Vagina (tissue), 2 donors: ENCODE measurements at places on chromosomes 11 and 22.

GRCh38 chr11:43576803-43577521, 103.6 kb upstream of the HSD17B12 start:
- DNase-seq = no peak

DNA sequence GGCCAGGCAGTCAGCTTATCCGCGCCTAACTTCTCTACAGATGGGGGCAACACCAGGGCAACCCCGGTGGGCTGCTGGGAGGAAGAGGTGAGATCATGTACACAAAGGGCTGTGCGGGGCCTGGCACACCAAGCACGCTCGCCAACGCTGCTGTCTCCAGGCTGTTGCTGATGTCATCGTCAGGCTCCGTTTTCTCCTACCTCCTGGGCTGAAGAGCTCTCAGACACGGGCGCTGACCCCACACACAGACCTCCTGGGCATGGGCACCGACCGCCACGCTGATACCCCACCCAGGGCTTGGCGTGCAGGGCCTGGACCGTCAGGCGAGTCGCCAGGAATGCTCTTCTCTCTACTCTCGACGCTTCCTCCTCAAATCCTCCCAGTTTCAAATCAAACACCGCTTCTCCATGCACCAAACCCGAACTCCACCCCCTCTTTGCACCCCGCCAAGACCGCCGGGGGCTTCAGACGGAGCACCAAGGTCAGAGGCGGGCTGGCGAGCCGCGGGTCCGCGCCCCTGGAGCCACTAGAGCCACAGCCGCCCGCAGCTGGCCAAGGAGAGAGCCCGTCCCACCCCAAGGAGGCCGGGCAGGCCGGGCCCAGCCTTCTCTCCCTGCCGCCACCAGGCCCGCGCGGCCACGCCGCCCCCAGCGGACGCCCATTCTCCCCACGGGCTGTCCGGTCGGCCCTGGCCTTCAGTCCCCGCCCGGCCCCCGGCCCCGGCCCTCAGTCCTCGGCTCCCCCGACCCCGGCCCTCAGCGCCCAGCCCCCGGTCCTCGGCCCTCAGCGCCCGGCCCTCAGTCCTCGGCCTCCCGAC, 772 bp downstream of the SBF1 start:
- DNase-seq = no peak

DNA sequence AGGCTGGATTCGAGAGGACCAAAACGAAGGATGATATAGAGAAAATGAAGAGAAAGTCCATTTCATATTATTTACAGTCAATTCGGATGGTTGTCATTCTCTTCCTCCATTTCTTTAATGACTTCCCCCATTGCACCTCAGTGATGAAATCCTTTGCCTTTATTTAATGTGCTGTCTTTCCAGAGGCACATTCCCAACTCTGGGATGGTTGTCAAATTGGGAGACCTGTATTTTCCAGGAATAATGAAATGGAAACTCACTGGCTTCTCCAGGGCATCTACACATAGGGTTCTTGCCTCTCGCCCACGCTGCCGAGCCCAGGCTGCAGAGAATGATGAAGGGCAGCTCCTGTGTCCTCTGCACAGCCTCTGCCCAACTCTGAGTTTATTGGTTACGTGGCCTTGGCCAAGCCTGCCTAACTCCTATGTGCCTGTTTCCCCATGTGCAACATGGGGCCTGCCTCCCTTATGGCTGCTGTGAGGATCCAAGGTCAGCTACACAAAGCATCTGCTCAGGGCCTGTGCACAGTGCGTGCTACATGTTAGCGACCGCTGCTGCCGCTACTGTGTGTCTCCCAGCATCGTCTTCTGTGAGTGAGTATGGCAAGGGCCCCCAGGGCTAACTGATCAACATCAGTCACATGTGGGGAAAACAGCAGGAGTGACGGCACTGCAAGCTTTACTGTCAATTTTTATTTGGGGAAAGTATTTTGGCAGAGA, 81.5 kb upstream of the BID start:
- DNase-seq = no peak

GRCh38 chr11:15602785-15603567, 488.3 kb downstream of the INSC start:
- no peak for DNase-seq

- DNase-seq = no peak
Observed at GRCh38 chr11:102683277-102683676, 22.3 kb downstream of the MMP27 start.

DNA sequence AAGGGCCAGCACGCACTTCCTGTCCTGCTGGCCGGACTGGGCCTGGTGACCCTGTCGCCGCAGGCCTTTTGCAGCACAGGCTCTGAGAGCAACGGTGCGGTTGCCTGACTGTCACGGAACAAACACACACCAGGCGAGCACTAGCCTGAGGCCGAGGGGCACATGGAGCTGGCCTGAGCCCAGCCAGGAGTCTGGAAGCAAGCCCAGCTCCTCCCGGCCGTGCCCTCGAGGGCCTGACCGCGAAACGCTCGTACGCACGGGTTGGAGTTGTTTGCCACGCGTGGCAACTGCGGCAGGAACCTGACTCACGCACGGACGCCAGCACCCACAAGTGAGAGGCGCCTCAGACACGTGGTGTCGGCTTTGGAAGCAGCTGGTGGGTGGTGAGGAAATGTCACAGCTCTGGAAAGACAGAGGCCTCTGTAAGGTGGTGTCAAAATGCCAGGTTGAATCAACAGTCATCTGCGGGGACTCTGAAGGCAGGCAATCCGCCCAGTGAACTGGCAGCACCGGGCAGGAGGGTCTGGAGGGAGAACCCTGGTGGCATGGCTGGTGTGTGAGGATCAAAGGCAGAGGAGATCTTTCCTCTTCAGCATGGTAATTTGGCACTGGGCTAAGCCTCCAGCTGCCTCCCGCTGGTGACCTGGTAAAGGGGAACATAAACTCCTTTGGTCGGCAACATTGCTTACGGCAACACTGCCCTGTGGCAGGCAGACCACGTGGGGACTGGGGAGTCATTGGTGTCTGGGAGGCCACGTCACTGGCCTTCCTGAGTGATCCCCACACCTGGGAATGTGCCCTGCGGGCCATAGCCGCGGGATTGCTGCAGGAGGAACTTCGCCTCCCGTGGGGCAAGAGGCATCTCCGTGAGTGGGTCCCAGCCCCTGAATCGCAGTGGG, 15.3 kb upstream of the IL17REL start:
- DNase-seq = no peak

DNA sequence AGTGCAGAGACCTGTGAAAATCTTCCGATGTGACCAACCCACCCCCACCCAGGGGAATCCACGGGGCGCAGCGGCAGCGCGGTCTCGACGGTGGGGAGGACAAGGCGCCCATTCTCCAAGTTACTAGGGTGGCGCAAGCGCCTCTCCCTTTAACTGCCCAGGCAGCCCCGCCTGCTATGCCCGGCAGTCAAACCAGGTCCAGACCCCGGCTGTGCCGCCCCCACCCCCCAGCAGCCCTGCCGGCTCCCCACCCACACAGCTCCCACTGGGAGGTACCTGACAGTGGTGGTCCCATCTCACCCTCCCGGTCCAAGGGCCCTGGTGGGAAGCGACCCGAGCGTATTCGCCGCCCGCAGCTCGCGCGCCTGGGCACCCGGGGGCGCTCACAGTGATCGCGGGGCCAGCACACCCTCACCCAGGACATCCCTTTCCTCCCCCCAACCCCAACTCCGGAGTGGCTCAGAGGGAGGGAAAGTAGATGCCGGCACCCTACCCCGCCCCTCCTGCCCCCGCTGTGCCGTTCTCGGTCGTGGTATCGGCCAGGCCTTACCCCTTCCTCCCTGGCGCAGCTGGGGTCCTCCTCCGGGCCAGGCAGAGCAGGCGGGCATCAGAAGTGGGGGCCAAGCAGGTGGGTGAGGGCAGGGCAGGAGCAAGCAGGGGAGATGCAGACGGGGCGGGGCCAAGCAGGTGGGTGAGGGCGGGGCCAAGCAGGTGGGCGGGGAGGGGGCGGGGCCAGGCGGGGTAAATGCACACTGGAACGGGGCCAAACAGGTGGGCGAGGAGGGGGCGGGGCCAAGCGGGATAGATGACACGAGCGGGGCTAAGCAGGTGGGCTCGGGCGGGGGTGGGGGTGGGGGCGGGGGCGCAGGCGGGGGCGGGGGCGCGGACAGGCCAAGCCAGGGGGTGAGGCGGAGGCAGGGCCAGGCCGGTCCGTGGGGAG, at the start of gene TRPM5:
Gene TRPM5 (minus strand): TSS at position 634 of the 940 bp plus-strand sequence. CDS start 21,478 bp downstream, outside the sequence.
- no peak for DNase-seq

- no peak for DNase-seq
Observed at GRCh38 chr11:11992257-11993212, 15.9 kb downstream of the DKK3 start.

DNA sequence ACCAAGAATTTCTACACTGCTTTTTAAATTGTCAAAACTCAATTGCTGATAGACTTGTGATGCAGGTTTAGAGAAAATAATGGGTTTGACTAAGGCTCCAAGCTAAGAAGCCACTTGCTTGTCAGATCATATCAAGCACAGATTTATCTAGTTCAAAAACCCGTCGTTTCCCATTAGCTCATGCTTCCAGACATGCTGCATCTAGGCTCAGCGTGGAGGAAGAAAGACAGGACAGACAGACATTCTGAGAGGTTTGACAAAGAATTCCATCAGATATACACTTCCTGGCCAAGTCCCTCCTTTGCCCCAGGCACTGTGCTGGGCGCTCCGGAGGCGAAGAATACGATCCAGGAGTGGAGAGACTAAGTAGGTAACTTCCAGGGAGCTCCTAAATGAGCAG, 76.8 kb downstream of the KCNC1 start:
- DNase-seq = no peak

DNA sequence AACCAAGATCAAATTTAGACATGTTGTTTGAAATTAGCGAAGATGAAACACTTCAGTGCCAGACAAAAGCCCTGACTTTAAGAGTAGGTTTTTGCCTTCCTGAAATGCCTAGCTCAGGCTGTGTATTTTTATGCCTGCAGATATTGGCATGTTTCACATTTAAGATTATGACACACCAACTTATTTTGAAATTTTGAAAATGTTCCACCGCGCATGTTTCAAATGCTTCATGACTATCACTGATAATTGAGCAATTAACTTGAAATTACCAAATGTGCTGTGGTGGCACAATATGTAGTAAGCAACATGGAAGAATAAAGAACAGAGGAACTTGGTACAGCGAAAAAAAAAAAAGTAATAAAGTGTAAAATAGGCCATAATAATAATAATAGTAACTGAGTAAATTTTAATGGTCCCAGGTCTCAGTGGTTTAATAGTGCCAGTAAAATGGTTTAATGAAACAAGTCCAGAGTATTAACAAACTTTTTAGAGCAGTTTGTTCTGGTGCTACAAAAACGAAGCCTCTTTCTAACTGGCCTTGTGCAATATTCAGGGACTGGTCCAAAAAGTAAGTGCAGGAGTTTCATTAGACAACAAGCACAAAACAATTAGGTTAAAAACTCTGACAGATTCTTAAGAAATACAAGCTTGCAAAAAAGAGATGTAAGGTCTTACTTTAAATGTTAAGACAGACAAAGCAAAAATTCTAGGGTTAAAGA, 112.5 kb upstream of the SOX6 start:
- DNase-seq = no peak

- no peak for DNase-seq
Observed at GRCh38 chr11:36240801-36241200, 48.4 kb downstream of the COMMD9 start.

DNA sequence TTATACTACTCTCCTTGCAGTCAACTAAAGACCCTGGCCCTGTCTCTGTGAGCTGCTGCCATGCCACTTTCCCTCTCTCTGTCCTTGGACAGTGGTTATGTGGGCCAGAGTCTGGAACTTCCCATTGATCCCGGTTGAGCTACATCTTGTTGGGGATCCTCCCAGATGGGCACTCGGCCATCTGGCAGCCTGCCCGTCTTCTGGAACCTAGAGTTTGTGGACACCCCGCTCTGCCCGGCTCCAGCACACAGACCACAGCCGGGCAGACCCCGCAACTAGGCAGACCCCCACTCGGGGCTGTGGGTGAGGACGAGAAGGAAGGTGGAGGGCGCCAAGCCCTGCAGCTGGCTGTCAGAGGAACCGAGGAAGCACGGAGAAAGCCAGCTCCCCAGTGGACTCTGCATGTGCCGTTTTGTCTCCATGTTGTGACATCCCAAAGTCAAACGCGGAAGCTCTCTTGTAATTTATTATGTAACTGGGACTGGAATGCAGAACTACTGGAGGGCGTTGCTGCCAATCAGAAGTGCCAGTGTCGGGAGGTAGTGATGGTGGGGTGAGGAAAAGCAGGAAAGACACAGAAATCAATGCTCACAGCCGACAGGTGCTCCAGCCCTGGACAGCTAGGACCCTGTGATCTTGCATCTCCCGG, 207.7 kb downstream of the CEP164 start:
- no peak for DNase-seq

DNA sequence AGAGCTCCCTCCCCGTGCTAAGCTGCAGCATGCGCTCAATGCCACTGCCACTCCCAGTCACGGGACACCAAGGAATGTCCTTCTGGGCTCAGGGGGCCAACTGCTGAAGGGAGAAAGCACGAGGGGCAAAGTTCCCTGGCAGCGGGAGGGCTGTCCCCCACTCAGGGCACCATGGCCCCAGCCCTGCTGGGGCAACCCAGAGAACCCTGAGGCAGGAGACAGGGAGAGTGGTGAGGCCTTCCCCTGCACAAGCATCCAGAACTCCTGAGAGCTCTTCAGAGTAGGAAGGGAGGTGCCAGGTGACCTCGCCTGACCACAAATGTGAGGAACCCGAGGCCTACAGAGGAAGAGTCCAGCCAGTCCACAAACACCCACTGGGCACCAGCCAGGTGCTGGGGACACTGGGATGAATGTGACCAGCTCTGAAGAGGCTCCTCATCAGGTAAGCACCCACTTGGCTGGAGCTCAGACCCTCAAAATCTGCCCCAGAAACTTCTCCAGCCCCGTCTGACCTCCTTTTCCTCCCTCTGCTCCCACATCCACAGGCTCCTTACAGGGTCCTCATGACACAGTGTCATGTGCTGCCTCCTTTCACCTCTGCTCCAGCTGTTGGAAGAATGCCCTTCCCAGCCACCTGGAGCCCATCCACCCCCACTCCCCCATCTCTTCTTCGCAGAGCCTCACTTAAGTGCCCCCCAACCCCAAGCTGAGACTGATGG, 15.6 kb downstream of the GDPD5 start:
- DNase-seq = no peak

DNA sequence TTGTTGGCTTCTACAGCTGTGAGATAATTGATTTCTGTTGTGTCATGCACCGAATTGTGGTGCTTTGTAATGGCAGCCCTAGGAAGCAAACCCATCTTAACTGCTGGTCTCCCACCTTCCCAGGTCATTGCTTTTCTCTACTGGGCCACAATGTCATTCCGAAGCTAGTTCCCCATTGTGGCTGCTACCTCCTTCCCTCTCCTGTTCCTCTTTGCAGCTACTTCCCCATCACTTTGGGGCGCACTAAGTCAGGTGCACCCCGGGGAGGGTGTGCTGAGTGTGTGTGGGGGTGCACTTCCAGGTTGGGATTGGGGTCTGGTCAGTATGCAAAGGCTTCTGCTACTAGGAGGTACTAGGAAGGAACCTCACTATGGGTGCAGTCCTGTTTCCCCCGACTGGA, 109.3 kb downstream of the ST3GAL4 start:
- no peak for DNase-seq

- no peak for DNase-seq
Observed at GRCh38 chr11:110621826-110622225, 90.4 kb downstream of the ARHGAP20 start.
